ENCODE measurements at places on chromosomes 13 and 19.
A peak's percentile ranks its signal among the peaks of the same experiment; 100 is the strongest.

DNA sequence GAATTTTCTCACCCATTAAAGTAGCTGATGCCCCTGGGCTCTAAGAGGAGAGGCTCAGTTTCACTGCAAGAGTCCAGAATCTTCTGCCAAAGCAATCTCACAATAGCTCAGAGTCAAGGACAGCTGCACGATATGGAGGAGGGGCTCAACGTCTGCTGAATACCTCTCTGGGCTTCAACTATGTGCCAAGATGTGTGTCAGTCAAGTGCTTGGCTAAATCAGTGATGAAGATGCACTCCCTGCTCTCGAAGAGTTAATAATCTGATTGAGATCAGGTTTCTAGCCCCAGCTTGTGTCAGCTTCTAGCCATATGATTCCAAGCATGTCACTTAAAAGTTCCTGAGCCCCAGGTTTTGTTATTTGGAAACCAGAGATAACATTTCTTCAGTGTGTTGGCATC is 46.8 kb downstream of the KLF12 start:
- no peak overlapping the region for H3K27ac ChIP-seq
- no peaks in the 10 kb centered on the region for H3K36me3 ChIP-seq
- H3K27me3 ChIP-seq: no peaks in the 10 kb centered on the region
- no peak for DNase-seq

DNA sequence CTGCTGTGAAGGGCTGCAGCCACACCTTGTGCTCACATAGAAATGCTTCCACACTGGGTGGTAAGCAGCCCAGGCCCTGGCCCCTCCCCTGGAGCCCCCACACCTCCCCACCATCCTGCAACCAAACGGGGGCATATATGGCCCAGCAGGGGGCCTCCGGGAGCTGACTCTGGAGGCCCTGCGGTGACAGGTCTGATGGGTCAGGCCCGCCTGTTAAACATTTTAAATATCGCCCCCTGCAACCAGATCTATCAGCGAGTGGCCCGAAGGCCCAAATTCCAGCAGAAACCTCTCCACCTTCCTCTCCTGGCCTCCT is 48.0 kb upstream of the KATNAL1 start:
- H3K4me1 ChIP-seq: no peaks in the 10 kb centered on the region
- no peak for DNase-seq
- no peaks in the 10 kb centered on the region for H3K27me3 ChIP-seq
- no peaks in the 10 kb centered on the region for H3K36me3 ChIP-seq
- no peak overlapping the region for H3K4me3 ChIP-seq

DNA sequence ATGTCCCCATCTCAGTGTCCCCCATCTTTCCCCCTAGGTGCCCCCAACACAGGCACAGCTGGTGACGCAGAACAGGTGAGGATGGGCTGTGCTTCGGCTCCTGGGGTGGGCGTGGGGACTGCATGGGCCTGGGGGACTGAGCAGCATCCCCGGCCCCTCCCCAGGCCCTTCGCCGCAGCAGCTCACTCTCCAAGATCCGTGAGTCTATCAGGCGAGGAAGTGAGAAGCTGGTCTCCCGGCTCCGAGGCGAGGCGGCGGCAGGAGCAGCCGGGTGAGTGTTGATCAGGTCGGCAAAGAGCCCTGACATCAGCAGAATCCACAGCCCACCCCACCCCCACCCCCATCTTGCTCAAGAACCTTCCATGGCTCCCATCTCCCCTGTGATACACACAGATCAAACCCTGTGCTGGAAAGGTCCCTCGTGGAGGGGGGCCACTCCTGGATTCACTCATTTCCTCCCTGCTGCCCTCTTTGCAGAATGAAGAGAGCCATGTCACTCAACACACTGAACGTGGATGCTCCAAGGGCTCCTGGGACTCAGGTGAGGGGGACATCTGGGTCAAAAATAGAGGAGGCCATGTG is 10.0 kb downstream of the KLC3 start:
- H3K27ac ChIP-seq: no peak overlapping the region
- no peak for DNase-seq
- H3K4me3 ChIP-seq: no peak overlapping the region
- H3K36me3 ChIP-seq: no peaks in the 10 kb centered on the region
- no peaks in the 10 kb centered on the region for H3K4me1 ChIP-seq

DNA sequence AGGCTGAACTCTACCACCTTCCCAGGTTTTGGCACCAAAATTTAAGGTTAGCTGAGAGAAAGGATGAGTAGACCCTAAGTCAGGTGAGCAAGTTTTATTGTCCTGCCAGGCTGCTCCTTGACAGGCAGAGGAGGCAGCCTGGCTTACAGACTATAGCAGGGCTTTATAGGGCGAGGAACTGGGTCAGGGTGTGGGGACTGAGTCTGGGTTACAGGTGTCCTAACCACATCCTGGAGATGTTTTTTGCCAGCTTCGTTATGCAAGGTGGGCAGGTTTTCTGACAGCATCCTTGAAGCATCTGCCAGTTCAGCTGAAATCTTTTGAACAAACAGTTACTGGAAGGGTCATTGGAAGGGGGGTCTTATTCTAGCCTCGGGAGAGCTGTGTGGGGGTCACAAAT is 905.7 kb upstream of the SLITRK5 start:
- no peaks in the 10 kb centered on the region for H3K27me3 ChIP-seq
- DNase-seq: no peak
- H3K36me3 ChIP-seq: no peaks in the 10 kb centered on the region
- H3K4me3 ChIP-seq: no peak overlapping the region

DNA sequence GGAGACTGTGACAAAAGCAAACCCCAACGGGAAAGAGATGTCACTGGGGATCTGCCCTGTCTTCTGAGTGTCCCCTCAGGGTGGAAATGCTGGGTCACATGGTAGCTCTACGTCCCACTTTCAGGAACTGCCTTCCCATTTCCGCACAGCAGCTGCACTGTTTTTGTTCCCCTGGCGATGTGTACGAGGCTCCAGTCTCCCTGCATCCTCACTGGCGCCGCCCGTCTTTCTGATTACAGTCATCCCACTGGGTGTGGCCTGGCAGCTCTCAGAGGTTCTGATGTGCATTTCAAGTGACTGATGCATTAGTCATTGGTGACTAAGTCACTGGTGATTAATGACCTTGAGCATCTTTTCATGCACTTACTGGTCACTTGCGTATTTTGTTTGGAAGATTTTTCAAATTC is 21.2 kb downstream of the PCID2 start:
- no peaks in the 10 kb centered on the region for H3K4me1 ChIP-seq
- no peak overlapping the region for H3K27ac ChIP-seq
- H3K36me3 ChIP-seq: peaks cover 7% of the 10 kb centered on the region
- no peak overlapping the region for H3K4me3 ChIP-seq

DNA sequence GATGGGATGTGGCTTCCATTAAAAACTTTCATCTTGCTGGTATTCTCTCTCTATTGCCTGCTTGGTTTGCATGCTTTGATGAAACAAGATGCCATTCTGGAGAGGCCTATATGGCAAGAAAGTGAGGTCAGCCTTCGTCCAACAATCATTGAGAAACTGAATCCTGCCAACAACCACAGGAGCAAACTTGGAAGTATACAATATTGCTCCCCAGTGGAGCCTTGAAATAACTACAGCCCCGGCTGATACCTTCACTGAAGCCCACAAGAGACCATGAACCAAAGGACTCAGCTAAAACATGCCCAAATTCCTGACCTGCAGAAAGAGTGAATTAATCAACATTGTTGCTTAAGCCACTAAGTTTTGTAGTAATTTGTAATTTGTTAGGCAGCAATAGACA is 82.5 kb upstream of the FGF14 start:
- no peaks in the 10 kb centered on the region for H3K4me1 ChIP-seq
- H3K27me3 ChIP-seq: no peaks in the 10 kb centered on the region
- DNase-seq: no peak
- no peak overlapping the region for H3K27ac ChIP-seq

- H3K27ac ChIP-seq: peak overlapping the region; percentile 82
- peaks cover 28% of the 10 kb centered on the region for H3K36me3 ChIP-seq
- peaks cover 42% of the 10 kb centered on the region for H3K4me1 ChIP-seq
Observed at GRCh38 chr19:55686311-55687050, 11.5 kb downstream of the EPN1 start.

All from colonic mucosa (tissue), 4 donors.